Memory B cell (primary cell): ENCODE measurements at places on chromosomes 3 and 15.

GRCh38 chr3:27089068-27089467, 280.1 kb downstream of the NEK10 start:
- no peak for DNase-seq

DNA sequence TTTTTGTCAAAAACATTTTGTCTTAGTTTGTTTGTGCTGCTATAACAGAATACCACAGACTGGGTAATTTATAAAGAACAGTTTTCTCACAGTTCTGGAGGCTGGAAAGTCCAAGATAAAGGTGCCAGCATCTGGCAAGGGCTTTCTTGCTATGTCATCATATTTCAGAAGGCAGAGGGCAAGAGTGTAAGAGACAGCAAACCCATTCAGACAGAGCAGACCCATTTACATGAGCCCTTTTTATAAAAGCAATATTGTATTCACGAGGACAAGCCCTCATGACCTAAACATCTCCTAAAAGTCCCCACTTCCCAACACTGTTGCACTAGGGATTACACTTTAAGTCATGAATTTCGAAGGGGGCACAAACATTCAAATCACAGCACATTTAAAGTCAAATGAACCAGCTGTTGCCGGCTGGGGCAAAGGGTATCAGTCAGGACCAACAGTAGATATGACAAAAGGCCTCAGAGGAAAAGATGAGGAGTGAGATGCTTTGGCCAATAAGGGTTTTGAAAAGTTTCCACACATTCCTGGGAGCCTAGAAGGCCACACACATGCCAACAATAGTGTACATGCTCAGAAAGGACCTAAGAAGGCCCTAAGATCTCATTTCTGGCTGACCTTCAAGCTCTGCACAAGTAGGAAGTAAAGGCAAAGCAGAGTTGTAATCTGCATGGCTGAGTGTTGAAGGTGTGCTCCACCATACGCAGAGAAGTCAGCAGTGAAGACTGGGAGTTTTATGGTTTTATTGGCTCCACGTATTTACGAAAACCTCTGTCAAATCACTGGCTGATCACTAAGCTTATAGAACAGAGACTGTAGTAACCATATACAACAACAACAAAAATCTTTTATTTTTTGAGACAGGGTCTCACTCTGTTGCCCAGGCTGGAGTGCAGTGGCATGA, 37.9 kb downstream of the UQCC5 start:
- DNase-seq = no peak

GRCh38 chr15:77335298-77335697, 84.6 kb downstream of the PEAK1 start:
- DNase-seq = no peak

DNA sequence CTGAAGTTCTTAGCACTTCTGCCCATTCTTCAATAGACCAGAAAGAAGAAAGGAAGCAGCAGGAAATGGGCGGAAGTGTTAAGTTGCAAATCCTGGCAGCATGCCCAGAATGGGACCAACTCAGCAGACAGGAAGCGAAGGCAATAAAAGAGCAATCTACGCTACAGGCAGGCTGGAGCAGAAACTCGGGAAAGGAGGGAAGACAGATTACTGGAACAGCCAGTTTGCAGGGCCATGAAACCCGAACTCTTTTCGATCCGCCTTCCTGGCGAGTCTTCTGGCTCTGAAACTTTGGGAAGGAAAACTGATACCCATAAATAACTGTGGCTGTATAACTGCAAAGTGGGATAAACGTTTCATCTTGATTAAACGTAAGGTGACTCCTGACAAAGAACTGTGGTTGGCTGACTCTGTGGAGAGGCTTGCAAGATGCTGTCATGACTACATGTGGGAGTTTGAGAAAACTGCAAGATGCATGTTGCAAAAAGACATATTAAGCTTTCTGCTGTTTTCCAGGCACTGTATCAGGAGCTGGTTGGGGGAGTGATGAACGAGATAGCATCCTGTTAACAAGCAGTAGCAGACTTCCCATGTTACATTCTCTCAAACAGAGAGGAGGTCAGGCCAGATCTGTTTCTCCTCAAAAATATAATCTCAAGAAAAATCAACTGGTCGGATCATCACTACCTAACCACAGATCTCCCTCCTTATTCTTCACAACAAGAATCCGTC, 67.8 kb downstream of the FMN1 start:
- no peak for DNase-seq

- DNase-seq = no peak
Measured at GRCh38 chr15:38193496-38193895, 59.1 kb upstream of the SPRED1 start.

DNA sequence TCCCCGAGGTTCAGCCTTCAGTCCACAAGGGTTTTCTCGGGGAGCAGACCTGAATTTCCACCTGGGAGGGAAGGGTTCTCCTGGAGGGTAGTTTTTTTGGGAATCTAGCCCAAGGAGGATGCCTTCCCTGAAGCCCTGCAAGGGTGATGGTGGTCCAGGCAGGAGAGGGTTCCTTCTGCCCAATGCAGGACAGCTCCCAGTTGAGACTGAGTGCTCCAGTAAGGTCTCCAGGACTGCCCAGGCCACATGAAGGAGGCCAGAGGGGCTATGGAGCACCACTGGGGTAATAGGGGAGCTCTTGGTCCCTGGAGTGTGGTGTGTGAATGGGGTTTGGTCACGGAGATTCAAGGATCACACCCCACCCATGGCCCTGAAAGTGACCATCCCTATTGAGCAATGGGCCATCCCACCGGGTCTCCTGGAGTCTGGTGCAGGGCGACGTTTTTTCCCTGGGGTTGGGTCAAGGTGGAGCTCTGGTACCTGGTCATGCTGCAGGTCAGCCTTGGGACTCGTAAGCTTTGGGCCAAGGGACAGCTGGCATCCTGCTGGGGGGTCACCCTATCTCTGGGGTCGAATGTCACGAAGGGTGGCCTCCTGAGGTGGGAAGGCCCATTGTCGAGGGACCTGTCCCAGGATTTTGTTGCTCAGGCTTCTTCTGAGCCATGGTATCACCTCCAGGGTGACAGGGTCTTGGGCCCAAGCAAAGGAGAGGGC, 196.5 kb downstream of the UBE3A start:
- no peak for DNase-seq

- DNase-seq = no peak
Measured at GRCh38 chr3:58071480-58071971, 63.3 kb downstream of the FLNB start.
